MCF 10A (cell line): ENCODE measurements at places on chromosomes 7 and 10. TPM values are rescaled to one million over a fixed set of nuclear protein-coding genes. Genes with fewer than 3 reads are reported as not detected.

DNA sequence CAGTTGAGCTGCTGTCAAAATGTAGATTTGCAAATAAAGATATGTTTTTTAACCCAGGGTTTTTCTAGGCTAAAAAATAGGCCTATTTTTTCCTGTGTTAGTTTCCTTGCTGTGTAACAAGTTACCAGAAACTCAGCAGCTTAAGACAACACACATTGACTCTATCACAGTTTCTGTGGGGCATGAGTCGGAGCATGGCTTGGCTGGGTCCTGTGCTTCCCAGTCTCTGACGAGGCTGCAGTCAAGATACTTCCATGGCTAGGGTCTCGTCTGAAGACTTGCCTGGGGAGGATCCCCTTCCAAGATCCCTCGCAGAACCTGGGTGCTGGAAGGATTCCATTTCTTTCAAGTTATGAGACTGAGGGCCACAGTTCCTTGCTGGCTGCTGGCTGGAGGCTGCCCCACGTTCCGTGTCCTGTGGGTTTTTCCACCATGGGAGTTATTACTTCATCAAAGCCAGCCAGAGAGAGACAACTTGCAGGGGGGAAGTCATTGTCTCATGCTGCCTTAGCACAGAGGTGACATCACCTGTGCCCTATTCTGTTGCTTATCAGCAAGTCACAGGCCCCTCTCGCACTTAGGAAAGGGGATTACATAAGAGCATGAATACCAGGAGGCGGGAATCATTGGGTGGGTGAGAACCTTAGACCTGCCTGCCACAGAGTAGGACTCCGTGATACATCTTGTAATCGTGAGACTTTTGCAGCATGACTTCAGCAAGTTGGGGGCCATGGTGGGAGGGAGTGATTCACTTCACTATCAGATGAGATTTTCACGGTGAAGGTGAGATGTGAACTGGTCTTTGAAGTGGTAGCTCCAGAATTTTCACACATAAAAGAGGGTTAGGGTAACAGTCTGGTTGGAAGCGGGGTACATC, 77.9 kb downstream of the CCNY start:
- H3K4me3 ChIP-seq: no peak overlapping the region
- H3K36me3 ChIP-seq: no peaks in the 10 kb centered on the region
- no peak for DNase-seq
- no peaks in the 10 kb centered on the region for H3K27me3 ChIP-seq
- no peak overlapping the region for H3K27ac ChIP-seq
- H3K4me1 ChIP-seq: peaks cover 31% of the 10 kb centered on the region

GRCh38 chr7:105210721-105211205, 178.0 kb downstream of the SRPK2 start:
- no peak for DNase-seq
- H3K27ac ChIP-seq: no peak overlapping the region
- no peak overlapping the region for H3K4me3 ChIP-seq
- H3K27me3 ChIP-seq: no peaks in the 10 kb centered on the region
- H3K4me1 ChIP-seq: peaks cover 12% of the 10 kb centered on the region
- peaks cover 6% of the 10 kb centered on the region for H3K36me3 ChIP-seq

- no peaks in the 10 kb centered on the region for H3K27me3 ChIP-seq
- H3K4me3 ChIP-seq: no peak overlapping the region
- H3K4me1 ChIP-seq: no peaks in the 10 kb centered on the region
- no peak overlapping the region for H3K27ac ChIP-seq
- peaks cover 15% of the 10 kb centered on the region for H3K36me3 ChIP-seq
These were observed 8.3 kb downstream of the LSM5 start for GRCh38 chr7:32481921-32482320.

The SPDYE9 gene
- not detected in 2 replicates for total RNA-seq

GRCh38 chr7:54550471-54550870, 8.3 kb downstream of the VSTM2A start:
- H3K36me3 ChIP-seq: no peaks in the 10 kb centered on the region
- no peak overlapping the region for H3K27ac ChIP-seq
- peaks cover 47% of the 10 kb centered on the region for H3K27me3 ChIP-seq
- no peaks in the 10 kb centered on the region for H3K4me1 ChIP-seq
- H3K4me3 ChIP-seq: no peak overlapping the region
